ENCODE measurements at places on chromosomes 16 and 17.

DNA sequence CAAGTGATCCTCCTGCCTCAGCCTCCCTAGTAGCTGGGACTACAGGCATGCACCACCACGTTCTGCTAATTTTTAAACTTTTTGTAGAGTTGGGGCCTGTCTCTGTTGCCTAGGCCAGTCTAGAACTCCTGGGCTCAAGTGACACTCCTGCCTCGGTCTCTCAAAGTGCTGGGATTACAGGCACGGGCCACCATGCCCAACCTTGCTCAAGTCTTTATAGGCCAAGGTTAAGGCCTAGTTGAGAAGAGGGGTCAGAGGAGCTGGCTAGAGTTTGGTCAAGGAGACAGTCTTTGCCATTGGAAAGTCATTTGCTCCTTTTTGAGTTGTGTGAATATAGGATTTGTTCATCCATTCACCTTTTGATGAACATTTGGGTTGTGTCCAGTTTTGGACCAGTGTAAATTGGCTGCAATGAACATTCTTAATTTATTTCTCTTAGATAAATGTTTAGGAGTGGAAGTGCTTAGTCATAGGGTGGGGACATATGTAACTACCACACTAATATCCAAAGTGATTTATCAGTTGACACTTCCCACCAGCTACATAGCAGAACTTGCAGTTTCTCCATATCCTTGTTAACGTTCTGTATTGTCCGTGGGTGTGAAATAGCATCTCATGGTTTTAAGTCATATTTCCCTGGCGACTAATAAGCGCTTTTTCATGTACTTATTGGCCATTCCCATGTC is 30.7 kb upstream of the ARHGAP17 start:
- DNase-seq: peak; percentile 86

- no peak for DNase-seq
Observed at GRCh38 chr16:57711993-57712392, 17.4 kb downstream of the DRC7 start.

DNA sequence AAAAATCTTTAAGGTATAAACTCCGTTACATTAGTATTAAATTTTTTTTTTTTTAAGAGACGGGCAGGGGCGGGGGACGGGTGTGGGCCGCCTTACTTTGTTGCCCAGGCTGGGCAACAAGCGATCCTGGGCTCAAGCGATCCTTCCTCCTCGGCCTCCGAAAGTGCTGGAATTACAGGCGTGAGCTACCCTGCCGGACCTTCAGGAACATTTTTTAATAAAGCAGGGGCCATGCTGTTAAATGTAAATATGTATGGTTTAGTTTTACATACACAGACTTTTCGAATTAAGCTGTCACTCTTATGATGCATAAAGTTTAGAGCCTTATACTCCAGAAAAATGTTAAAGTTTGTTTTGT is 2.4 kb downstream of the PPM1D start:
- DNase-seq: no peak

DNA sequence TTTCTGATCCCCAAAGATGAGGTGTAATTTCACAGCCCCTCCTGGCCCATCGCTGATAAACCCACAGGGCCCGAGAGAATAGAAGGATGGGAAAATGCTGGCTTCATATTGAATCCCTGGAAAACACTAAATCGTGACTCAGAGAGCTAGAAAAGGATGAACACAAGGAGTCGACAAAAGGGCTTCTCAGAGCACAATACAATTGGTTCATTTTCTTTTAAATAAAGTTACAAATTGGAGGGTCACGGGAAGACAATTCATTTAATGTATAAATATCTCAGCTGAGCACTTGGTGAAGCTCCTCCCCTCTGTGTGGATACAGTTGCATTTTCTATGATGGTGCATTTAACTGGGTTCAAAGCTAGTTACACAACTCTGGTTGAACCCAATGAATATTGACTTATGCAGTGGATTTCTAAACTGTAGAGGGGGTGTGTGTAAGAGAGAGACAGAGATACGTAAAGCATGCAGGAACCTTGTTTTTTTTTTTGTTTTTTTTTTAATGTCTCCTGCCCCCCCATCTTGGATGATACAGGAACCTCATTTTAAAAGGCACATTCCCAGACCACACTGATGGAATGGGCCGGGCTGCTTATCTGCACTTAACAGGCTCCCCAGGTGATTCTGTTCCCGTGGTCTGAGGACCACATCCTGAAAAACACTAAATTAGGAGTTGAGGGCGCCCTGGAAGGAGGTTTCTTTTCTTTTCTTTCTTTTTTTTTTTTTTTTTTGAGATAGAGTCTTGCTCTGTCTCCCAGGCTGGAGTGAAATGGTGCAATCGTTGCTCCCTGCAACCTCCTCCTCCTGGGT is 14.1 kb downstream of the TTYH2 start:
- no peak for DNase-seq

DNA sequence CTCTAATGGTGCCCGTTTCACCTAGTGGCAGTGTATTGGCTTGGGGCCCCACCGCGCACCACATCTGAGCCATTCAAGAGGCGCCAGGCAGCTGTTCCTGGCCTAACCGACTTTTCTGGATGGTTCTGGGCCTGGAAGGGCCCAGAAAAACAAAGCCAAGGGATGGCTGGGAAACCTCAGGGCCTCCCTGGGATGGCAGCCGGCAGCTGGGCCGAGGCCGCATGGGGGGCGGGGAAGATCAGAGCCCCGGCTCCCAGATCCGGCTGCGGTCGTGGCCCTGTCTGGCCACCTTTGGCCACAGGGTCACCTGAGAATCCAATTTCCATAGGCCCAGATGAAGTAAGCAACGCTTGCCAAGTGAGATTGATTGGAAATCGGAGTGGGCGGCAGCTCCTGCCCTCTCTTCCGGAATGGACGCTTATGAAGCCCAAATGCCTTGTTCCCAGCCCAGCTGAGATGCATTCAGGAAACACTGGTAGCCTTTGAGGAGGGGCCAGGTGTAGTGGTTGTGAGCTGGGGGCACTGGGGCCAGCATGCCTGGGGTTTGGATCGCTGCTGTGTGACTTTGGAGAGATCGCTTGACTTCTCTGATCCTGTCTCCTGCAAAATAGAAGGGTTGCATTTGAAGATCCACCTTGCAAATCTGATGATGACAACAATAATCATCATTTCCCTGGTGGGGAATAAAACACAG is 163.8 kb upstream of the GSE1 start:
- no peak for DNase-seq

- DNase-seq: peak; percentile 88
Observed at GRCh38 chr17:2029911-2030778, at the start of gene DPH1. Gene DPH1 (plus strand): TSS chr17:2030153. CDS start chr17:2030170, 17 bp downstream.

- DNase-seq: no peak
Observed at GRCh38 chr16:55436587-55436986, 42.4 kb upstream of the MMP2 start.

GRCh38 chr16:8958344-8959167 is 5.2 kb downstream of the USP7 start:
- DNase-seq: peak; percentile 33

DNA sequence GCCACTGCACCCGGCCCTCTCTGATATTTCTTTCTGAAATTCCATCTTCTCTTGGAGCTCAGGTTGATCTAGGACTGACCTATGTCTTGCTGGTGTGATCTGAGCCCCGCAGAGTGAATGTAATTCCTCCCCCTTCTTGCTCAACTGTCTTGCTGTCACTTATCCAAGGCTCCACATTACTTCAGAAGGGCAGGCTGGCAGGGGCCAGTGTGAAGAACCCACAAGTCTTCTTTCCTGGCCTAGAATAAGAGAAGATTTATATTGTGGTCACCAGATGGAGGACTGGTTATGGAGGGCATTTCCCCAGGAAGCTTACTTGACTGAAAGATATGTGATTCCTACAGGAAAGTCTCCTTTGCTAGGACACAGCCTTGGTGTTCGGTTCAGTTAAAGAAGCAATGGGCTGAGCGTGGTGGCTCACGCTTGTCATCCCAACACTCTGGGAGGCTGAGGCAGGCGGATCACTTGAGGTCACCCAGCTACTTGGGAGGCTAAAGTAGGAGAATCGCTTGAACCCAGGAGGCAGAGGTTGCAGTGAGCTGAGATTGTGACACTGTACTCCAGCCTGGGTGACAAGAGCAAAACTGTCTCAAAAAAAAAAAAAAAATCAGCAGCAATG is 13.4 kb downstream of the ITGAL start:
- no peak for DNase-seq

DNA sequence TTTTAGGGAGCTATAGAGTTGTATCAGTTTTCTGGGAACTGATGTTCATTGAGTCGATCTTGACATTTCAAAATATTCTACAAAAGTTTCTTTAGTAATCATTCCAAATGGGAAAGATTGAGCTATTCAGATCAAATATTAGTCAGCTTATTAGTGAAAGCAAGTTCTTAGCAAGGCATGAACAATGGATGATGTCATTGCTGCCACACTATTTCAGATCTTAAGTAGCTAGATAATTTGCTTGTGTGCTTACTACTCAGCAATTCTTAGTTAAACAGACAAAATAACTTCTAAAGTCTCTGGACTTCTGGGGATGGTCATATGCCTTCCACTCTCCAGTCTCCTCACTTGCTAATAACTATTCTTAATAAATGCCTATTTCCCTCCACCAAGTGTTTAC is 69.0 kb upstream of the CDH8 start:
- no peak for DNase-seq

DNA sequence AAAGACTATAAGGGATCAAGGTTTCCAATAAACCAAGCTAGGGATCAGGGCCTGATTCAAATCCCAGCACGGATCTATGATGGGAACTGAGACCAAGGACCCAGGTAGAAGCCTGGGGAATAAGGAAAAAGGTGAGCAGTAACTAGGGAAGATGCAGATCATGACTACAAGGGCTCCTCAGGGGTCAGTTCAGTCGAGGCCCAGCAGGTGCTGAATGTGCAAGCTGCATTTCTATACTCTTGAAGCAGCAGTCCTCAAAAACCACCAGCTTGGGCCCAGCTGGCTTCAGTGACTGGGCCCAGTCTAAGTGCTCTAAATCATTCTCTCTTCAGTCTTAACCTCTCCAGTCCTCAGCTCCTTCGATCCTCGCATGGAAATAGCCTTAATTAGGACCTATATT is 228.8 kb upstream of the AXIN2 start:
- DNase-seq: no peak

- DNase-seq: peak; percentile 49
Observed at GRCh38 chr16:22782314-22782713, 31.6 kb upstream of the HS3ST2 start.

- no peak for DNase-seq
Observed at GRCh38 chr17:47184681-47185080, 4.4 kb downstream of the CDC27 start.

DNA sequence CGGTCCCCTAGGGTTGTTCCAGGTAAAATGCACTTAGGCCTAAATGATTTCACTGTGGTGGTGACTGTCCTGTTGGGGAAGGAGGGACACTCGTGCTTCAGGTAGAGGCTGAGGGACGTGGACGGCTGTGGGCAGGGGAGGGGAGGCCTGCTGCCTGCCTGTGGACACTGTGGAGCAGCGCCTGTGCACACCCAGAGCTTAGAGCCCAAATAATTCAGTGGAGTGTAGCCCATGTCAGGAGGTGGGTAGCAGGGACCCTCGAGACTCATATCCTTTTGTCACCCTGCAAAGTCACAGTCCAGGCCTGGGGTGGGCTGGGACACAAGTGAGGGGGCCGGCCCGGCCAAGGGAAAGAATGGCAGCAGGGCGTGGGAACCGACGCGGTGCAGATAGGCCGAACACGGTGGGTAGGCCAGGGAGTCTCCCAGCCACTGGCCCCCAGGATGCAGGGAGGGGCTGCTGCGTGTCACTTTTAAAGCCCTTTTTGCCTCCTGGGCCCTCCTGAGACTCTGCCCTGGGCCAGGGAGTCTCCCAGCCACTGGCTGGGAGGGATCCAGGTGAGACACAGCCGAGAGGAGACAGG is 733 bp upstream of the NHERF2 start:
- DNase-seq: no peak

- no peak for DNase-seq
Observed at GRCh38 chr17:4236456-4236855, 27.3 kb downstream of the ANKFY1 start.

GRCh38 chr16:48054881-48055601 is 100.8 kb downstream of the ABCC12 start:
- DNase-seq: peak; percentile 2

DNA sequence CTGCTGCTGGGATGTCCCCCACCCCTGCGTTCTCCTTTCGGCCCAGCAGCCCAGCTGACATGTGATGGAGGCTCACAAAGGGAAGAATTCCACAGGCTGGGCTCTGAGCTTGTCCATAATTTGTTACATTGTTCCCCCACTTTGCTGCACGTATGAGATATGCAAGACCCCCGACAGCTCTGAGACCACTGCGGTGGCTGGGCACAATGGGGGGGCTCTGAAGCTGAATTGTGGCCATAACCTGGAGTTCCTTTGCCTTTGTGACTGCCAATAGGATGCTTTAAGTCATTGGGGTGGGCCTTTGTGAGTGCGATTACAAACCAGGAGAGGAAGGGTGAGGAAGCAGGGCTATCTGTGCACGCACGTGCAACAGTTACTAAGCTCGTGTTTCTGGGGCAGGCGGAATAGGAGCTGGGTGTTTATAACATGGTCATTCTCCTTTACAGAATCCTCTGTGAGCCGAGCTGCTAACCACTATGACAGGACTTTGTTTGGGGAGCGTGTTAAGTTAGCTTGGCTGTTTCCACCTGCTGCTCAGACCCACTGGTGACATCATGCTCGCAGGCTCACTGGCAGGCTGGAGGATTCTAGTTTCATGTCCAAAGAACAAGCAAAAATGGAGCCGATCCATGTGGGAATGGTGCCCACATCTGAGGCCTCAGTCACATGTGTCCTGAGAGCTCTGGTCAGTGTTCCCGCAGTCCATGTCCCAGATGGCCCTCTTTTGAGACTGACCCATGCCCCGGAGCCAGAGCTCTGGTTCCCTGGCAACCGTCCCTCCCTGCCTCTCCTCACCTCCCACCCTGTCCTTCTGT is 208.3 kb upstream of the SALL1 start:
- no peak for DNase-seq

DNA sequence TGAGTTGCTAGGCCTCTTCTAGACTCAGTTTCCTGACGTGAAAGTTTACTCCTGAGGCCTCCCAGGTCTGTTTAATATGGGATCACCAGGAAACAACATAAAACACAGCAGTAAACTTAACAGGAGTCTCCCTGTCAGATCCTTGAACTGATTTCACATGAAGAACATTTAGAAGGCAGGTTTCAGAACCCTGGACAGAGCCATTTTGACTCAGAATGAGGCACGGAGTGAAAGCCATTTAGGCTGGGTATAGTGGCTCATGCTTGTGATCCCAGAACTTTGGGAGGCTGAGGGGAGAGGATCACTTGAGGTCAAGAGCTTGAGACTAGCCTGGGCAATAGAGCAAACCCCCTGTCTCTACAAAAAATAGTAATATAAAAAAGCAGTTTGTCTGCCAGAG is 289.1 kb downstream of the CA10 start:
- DNase-seq: peak; percentile 35

All from hematopoietic multipotent progenitor cell treated with erythropoietin and hydrocortisone succinate and interleukin-3 and kit ligand, for 8 days (in vitro differentiated cells).